ENCODE measurements at places on chromosomes 2 and 18.

DNA sequence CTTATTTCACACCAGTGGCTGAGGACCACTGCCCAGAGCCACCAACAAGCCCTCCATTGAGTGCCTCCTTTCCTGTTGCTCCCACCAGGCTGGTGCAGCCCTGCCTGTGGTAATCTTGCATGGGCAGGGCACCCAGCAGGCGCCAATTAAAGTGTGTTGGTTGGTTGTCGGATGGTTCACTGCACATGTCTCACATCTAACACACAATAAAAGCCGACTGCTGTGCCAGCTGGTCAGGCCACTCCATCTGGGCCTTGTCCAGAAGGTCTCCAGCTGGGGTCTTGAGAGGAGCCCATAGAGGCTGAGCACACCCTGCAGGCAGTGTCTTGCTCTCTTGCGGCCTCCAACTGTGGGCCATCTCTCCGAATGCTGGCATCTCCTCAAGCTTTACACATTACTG, 494.8 kb upstream of the KLHL29 start:
- DNase-seq: no peak

DNA sequence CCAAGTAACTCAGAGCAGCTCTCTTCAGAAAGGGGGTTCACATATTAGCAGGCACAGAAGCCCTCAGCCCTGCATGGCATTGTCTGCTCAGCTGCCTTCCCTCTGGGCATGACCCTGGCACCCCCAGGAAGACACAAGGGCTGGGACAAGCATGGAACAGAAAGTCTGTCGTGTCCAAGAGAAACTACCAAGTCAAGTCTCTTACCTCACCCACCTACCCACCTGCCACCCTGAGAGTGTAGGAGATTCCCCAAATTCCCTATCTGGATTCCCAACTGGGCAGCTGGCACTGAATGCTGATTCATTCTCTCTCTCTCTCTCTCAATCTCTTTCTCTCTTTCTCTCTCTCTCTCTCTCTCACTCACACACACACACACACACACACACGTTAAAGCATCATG, 21.6 kb downstream of the SMAD7 start:
- no peak for DNase-seq

- no peak for DNase-seq
Measured at GRCh38 chr18:52152036-52152435, 188.0 kb upstream of the DCC start.

DNA sequence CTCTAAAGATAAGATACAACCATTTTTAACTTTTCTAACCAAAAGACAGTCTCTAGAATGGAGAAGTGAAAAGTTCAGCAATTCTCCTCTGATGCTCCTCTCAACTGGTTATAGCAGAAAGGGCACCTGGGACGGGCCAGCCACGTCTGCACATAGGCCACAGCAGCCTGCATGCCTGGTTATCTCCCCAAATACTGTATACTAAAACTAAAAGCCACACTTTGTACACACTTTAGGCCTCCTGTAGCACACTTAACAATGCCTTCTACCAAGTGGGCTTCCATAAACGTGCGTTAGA, 179.1 kb downstream of the ANKRD44 start:
- no peak for DNase-seq

DNA sequence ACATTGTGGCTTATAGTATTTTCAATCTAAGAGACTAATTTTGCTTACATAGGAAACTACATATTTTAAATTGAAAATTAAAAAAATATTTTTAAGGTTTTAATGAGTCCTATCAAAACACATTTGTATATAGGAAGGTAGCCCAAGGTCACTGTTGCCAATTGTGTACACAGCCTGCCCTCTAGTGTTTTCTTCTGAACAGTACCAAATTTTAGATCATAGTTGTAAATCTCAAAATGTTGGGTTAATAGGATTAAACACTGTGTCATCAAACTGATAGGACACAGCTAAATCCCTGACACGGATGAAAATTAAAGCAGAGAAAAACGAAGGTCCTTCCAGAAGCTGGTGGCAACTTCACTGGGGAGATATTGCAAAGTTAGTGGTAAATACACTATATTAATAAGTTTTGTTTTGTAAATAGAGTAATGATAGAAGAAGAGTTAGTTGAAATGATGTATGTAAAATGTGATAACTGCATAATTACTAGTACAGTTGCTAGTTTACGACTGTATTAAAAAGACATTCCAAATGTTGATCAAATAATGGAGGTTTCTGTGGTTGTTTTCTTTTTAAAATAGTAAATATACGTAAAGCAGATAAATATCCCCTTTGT, 19.7 kb downstream of the CLUL1 start:
- peak; percentile 55 for DNase-seq

DNA sequence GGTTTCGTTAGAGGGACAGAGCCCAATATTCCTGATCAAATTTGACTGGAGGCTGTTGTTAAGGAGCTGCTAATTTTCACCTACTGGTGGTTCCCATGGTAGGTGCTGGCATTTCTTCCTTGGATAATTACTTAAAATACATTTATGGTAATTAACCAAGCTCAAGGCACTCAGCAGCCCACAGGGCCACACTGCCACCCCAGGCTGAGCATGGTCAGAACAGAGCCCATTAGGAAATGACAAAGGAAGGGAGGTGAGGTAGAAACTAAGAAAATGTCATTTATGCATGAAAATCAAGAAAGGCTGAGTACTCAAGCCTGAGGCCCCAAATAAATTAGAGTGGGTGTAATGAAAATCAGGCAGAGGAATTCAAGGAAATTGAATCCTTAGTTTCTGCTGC, 510.2 kb upstream of the GYPC start:
- DNase-seq: no peak

DNA sequence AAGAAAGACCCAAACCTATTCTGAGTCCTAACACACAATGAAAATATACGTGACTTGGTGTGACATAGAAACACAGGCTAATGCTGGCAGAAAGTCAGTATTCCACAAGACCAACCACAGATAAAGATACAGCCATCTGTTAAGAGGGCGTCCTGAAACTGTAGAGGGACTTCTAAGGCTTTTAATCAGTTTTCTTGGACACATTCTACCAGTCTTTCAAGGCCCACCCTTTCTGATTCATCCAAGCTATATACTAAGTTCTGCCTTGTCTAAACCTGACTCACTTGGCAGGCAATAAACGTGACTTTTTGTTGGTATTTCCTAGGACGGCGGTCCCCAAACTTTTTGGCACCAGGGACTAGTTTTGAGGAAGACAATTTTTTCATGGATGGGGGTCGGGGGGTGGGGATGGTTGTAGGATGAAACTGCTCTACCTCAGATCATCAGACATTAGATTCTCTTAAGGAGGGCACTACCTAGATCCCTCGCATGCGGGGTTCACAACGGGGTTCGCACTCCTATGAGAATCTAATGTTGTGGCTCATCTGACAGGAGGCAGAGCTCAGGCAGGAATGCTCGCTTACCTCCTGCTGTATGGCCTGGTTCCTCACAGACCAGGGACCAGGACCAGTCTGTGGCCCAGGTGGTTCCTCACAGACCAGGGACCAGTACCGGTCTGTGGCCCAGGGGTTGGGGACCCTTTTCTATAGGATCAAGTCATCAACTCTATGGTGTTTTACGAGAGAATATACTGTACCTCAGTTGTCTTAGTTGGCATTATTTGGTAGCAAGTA, 61.4 kb downstream of the SP3 start:
- DNase-seq: no peak

DNA sequence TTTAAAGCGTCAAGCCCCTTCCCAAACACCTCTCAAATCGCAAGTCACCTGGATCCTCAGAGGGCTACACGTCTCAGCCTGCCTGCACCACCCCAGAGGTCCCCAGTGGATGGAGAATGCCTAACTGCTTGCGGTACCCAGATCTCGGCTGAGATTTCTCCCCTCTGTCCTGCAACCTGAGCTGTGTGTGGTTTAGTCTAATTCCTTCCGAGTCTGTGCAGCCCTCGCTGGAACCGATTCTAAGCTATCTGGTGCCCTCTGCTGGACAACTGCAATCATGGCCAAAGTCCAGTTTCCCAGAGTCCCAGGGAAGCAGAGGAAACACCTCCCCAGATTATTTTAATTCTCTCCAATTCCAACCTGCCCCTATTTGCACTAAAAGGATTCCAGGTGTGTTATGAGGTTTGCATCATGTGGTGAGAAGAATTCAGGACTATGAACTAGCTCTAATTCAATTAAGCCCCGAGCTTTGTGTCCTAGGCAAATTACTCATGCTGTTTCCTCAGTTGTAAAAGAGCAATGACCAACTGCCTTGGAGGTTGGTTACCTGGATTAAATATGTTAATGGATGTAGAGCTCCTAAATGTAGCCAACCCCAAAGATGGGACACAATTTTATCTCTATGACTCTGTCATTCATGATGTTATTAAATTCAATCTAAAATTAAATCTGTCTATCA, 276.1 kb upstream of the NCKAP5 start:
- peak; percentile 82 for DNase-seq

DNA sequence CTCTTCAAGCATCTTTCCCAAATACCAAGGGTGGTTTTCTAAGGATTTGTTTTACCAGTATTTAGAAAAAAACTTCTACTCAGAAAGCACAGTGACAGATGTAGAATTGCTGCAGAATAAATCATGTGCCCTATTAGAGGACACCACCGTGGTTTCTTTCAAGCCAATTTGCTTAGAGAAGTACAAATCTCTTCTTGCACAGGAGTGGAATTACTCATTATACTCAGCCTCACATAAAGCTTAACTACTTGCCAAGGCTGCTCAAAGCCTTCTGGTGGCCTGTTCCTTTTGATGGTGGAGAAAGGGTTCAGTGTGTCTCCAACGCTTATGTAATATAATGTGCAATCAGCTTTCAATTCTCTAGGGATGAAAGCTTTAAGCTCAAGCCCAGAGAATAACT, 66.5 kb upstream of the CTNNA2 start:
- no peak for DNase-seq

GRCh38 chr2:167489325-167489724, 601.0 kb downstream of the XIRP2 start:
- no peak for DNase-seq

DNA sequence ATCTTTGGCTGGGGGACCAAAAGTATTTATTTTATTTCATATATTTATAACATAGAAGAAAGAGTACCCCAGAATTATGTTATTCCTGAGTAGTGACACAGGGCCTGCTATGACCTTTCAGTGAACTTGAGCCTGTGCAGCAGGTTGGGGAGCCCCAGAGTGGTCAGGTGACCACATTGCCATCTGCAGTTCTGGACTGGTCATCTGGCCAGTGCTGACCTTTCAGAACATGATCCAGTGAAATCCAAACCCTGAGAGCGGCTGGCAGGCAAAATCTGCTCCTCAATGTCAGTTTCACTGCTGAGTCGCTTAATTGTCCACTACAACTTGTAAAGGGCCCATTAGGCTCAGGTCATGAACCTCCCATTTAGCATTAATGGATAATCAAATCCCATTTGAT, 336.7 kb upstream of the KCNH7 start:
- DNase-seq: no peak

- DNase-seq: peak; percentile 88
Measured at GRCh38 chr2:101516823-101517690, 42.1 kb upstream of the RFX8 start.

DNA sequence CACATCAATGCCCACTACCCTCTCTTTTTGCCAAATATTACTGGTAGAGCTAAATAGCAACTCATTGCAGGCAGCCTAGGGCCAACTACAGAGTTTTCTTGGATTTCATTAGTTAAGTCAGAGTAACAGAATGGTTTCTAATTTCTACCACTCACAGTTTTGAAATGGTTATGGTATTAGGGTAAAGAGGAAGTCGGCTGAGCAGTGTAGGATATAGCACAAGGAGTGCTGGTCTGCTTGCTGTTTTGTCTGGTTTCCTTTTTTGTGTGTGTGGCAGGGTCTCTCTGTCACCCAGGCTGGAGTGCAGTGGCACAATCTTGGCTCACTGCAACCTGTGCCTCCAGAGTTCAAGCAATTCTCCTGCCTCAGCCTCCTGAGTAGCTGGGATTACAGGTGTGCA, 289.2 kb upstream of the CCDC68 start:
- no peak for DNase-seq

- no peak for DNase-seq
Measured at GRCh38 chr2:238859636-238860347, 11.9 kb downstream of the TWIST2 start.

- DNase-seq: no peak
Measured at GRCh38 chr18:79739440-79739778, 58.3 kb upstream of the KCNG2 start.

DNA sequence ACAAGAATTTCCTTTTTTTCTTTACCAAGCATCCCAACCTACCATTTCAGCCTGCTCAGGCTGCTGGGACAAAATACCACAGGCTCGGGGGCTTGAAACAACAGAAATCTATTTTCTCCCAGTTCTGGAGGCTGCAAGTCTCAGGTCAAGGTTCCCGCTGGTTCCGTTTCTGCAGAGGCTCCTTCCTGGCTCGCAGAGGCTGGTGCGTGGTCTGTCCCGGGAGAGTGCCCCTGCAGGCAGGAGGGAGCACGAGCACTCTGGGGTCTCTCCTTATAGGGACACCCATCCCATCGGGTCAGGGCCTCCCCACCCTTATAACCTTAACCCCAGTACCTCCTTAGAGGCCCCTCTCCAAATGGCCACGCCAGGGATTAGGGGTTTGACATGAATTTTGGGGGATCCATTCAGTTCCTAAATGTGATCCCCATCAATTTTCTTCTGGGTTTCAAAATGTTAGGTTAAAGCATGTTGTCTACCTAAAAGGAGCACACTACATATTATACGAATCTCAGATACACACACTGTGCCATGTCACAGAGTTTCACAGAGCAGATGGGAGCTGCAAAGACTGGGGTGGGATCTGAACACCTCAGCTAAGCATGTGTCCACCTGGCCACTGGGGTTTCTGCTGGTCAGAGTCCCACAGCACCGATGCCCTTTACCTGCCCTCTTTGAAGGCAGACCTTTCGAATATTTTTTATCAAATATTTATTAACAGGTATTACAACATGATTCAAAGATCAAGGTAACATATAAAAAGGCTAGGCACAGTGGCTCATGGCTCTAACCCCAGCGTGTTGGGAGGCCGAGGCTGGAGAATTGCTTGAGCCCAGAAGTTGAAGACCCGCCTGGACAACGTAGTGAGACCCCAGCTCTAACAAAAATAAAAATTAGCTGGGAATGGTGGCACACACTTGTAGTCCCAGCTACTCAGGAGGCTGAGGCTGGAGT, 17.6 kb upstream of the ADI1 start:
- peak; percentile 50 for DNase-seq

GRCh38 chr2:209208211-209208610, 215.6 kb upstream of the MAP2 start:
- peak; percentile 29 for DNase-seq

- no peak for DNase-seq
Measured at GRCh38 chr2:230811508-230811907, 53.2 kb upstream of the ITM2C start.

DNA sequence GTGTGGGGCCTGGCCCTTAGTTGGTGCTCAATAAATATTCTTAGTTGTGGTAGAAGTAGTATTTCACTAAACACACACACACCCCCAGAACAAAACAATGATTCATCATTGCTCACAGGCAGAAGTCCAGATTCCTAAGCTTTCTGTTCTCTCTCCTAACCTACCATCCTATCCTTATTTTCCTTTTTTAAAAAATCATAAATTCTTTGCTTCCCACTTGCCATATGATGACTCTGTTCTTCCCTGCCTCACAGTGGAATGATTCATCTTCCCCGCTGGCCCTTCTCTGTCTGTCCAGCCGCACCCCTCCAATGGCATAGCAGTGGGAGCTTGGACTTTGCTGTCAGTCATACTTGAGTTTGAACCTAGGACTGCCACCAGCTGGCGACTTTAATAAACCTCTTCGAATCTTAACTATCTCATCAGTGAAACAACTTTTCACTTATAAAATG, 5.2 kb downstream of the EML6 start:
- DNase-seq: peak; percentile 65

All from kidney glomerular epithelial cell (primary cell).